ENCODE measurements at places on chromosomes 3 and 15.

- no peak for DNase-seq
Measured at GRCh38 chr3:153927107-153927506, 194.1 kb upstream of the ARHGEF26 start.

DNA sequence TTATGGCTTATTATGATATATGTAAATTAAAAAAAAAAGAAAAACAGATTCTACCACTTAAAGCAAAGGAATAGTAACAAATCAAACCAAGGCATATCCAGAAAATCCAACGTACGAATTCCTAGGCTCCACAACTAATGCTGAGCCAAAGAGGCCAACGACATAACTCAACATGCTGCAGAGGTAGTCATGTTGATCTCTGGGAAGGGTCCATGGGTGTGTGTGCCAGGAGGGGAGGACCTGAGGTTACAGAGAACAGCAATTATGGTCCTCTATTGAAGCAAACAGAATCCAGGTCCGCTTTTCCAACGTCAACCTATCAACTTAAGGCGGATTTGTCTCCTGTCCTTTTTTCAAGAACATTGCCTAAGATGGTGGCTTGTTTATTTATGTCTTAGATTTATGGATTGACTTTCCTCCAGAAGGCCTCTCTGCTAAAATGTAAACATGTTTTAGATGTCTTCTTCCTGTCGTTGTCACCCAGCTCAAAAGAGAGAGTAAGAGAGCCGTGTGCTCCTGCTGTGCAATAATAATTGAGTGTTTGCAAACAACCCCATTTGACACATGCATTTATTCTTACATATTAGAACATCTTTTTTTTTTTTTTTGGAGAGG lies 20.4 kb downstream of the NANOGP8 start:
- no peak for DNase-seq

- DNase-seq, result no peak
Measured at GRCh38 chr3:143171141-143171980, 51.8 kb downstream of the CHST2 start.

GRCh38 chr15:57333487-57333886 lies 42.8 kb upstream of the CGNL1 start:
- DNase-seq, result no peak

DNA sequence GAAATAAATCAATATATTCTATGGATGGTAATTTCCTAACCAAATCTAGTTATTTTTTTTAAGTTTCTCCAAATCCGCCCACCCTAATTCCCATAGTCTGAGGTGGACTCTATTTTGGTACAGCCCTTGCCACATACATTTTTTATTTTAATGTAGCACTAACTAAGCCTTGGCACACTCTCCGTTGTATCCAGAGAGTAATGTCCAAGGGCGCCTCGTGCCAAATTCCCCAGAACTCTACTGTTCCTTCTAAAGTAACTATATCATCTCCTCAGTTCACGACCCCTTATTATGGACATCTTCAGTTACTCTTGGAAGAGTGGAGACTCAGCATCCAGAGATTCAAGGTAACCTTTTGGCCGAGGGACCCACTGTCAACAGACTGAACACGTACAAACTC lies 1.3 kb downstream of the VGLL3 start:
- DNase-seq, result no peak

GRCh38 chr3:33975463-33975862 lies 177.0 kb downstream of the PDCD6IP start:
- no peak for DNase-seq

DNA sequence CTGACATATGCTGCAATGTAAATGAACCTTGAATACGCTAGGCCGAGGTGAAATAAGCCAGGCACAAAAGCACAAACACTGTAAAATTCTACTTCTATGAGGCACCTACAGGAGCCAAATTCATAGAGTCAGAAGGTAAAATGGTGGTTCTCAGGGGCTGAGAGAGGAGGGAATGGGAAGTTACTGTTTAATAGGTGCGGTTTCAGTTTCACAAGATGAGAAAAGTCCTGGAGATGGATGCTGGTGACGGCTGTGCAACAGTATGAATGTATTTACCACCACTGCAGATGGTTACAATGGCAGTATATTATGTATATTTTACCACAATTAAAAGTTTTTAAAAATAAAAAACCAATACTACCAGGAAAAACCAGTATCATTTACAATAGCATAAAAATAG lies 4.0 kb downstream of the TNK2 start:
- DNase-seq, result no peak

DNA sequence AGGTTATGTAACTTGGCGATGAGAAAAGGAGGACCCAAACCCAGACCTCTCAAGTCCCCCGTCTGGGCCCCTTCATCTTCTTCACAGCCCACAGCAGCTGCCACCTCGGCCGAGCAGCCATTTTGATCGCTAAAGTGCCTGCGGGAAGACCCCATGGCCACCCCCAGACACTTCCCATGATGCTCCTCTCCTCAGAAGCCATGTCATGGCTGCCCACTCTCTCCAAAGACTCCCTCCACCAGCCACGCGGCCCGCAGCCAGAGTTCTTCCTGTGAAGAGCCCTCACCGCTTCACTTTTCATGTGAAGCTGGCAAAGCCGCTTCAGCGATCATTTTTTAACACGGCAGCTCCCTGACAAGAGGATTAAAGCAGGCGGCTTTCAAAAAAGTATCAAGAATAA lies 335.2 kb downstream of the RORA start:
- no peak for DNase-seq

DNA sequence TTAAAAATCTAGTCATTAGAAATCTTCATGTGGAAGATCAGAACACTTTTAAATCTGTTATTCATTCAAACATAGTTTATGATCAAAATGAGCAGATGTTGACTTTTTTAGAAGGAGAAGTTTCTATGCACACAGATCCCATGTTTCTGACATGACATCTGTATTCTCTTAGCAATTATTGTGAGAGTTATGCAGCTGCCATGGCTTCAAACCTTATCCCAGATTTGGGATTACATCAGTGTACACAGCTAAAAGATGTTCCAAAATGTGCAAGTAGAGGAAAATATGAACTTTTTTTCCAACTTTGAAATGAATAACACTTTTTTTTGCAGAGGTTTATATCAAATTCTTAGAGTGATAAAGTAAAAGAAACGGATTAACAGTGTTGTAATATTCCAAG lies 1166.9 kb downstream of the ZPLD1 start:
- DNase-seq, result no peak

DNA sequence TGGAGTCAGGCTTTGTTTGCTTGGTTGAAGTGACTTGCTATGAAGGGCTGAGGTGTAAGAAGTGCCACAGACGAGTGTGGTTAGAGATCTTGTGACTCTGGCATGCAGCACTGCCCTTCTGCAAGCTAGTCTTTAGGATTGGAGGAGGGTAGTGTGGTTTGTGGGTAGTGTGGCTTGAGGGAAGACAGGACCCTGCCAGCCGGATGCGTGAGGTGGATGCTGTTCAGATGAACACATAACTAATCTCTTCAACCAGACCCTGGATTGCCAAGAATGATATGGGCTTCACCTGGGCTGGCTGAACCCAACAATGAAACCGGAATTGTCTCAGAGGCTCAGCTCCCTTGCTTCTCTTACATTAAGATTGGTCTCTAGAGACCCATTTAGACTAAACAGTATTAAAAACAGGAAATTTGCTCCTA lies 32.7 kb downstream of the STARD9 start:
- DNase-seq, result no peak

- no peak for DNase-seq
Measured at GRCh38 chr3:57082481-57082880, 22.0 kb downstream of the SPATA12 start.

- no peak for DNase-seq
Measured at GRCh38 chr15:91338766-91339165, 238.7 kb downstream of the SV2B start.

GRCh38 chr3:122003606-122004005 lies 18.4 kb downstream of the ILDR1 start:
- no peak for DNase-seq

GRCh38 chr3:185527364-185527763 lies 25.0 kb downstream of the LIPH start:
- DNase-seq, result no peak

GRCh38 chr15:31300981-31301672 lies 25.5 kb upstream of the KLF13 start:
- DNase-seq, result no peak

GRCh38 chr3:15205934-15206661 lies at the start of gene CAPN7:
TSS of gene CAPN7 (plus strand) at chr3:15206246. CDS start at chr3:15206496, 250 bp downstream.
- no peak for DNase-seq

DNA sequence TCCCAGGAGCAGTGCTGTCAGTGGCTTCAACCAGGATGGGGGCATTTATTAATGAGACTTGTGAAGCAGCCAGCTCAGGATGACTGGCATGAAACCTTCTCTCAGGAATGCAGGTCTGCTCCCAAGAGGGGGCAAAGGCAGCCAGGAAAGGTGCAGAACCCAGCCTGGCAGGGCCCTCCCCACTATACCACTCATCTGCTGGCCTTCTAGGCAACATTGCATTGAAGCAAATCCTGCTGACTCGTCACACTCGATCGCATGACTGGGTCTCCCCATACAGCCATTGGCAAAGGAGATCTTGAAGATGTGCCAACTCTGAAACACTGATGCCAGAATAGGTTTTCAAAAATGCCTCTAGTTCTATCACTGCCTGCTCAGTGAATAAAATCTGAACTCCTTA lies 65.7 kb upstream of the CMTM7 start:
- DNase-seq, result no peak

DNA sequence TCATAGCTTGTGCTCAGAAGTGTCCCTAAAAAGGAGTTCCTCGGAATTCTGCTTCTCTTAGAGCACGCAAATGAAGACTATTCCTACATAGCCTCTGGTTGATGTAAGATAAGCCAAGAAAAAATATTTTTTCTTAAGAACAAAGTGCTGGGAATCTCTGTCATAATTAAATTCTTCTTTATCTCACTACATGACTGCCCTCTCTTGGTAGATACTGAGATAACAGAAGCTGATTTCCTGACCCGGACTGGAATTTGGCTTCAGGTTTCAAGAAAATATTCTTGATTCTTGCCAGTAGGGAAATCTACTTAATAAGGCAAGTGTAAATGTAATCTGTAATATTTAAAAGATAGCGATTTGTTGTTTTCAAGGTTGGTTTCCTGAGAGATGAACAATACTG lies 31.3 kb upstream of the SETMAR start:
- DNase-seq, result no peak

GRCh38 chr3:64129106-64129505 lies 96.2 kb downstream of the PRICKLE2 start:
- no peak for DNase-seq

- DNase-seq, result no peak
Measured at GRCh38 chr15:73108676-73109075, 56.4 kb downstream of the NEO1 start.

GRCh38 chr15:92020207-92020606 lies 166.7 kb downstream of the SLCO3A1 start:
- DNase-seq, result no peak

Data from NCI-H1417 treated with DMSO at 0.1 percent for 48 hours (cell line).